Hypothalamus (tissue), 51 donors: ENCODE measurements at places on chromosomes 11 and 22.
A peak's percentile ranks its signal among the peaks of the same experiment; 100 is the strongest.

GRCh38 chr11:113396690-113397089 is 9.1 kb downstream of the ANKK1 start:
- no peak for DNase-seq

DNA sequence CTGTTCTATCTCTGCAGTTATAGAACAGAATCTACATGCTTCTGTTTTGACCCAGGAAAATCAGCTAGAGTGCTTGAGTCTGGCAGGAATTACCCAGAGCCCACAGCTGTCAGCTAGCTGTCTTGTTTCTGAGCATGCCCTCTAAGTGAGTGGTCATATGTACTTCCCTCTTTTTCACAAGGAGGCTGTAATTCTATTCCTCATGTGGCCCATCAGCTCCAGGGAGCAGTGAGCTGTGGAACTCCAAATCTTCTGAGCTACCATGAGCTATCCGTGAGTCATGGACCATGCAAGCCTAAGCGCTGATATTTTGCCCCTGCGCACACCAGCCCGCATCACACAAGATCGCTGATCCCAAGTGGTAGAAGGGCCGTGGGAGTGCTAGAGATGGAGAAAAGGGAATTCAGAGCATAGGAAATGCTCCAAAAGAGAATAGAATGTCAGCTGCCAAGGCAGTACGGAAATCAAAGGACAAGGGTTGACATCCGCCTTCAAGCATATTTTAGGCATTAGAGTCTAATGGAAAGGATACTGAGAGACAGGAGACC is 5.4 kb downstream of the FJX1 start:
- no peak for DNase-seq

- DNase-seq = no peak
Measured at GRCh38 chr22:21672107-21672629, 6.4 kb downstream of the PPIL2 start.

DNA sequence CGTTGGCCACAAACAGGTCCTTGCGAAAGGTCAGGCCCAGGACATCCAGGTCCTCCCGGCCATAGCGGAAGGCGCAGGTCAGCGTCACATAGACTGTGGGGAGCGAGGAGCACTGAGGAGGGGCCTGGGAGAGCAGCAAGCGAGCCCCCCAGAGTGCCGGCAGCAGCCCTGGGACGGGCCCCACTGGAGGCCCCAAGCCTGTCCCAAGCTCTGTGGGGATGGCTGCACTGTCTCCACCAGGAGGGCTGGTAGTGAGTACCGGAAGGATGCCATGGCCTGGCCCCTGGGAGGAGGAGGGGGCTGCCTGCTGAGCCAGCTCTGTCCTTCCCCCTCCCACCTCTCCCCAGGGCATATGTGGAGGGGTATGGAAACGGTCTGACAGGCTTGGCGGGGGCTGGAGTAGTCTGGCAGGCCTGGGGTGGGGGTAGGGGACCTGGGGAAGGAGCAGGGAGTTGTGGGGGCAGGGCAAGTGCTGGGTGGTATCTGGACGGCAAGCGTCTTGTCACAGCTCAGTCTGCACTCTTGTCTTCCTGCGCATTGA is 42.9 kb downstream of the TPBGL start:
- no peak for DNase-seq

- DNase-seq = no peak
Measured at GRCh38 chr11:133826866-133827265, 18.4 kb downstream of the SPATA19 start.

DNA sequence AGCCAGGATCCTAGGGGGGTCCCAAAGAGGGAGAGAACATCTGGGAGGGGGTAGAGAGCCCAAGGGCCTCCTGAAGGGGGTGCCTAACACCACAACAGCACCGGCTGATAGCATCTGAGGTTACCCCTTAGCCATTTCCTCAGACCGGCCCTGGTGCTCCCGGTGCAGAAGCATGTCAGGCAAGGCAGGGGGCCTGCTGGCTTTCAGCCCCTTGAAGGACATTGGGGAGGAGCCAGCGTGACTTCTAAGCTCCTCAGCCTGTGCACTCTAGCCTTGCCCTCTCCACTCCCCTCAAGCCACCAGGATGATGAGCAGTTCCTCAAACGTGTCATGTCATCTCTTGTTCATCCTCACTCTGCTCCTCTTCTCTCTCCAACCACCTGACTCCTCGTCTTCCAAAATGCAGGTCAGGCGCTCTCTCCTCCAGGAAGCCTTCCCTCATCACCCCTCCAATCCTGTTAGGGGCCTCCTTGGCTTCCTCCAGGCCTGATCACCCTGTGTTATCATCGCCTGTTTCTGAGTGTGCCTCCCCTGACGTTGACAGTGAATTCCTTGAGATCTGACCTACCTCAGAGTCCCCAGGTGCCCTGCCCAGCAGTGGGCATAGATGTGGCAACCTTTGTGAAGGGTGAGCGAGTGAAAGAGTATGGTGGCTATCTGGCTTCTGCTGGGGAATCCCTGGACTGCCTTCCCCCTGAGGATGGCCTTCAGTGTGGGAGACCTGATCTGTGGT is 6.1 kb downstream of the P2RY2 start:
- no peak for DNase-seq

GRCh38 chr11:5004424-5005274 is 10.0 kb downstream of the OR51L1 start:
- DNase-seq = no peak

DNA sequence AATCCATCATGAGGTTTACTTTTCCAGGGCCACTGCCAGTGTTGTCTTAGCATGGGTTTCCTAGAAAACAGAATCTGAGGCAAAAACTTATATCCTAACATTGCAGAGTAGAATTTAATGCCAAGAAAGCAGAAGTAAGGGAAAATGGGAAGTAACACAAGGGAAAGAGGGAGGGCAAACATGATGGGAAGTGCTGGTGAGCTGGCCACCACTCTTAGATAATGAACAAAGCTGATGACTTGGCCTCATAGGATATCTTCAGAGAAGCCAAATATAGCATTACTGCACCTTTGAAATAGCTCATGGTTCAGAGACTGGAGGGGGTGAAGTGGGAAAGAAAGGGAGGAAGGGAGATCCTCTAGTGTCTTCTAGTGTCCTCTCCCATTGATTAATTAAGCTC is 24.8 kb upstream of the CALCB start:
- DNase-seq = no peak

DNA sequence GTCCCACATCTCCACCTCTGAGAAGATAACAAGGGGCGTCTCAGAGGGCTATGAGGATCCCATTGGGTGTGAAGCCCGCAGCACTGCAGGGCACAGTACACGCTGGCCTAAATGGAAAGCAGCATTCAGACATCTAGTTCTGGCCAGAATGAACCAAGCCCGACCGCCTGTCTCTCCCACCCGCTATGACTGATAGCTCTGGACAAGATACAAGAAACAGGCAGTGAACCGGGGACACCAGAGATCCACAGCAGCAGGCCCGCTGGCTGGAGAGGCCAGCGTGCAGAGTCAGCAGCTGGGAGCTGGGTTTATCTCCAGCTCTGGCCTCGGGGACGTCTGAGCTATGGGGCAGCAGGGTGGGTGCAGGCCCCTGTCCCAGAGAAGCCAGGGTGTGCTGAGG is 9.6 kb downstream of the CERK start:
- no peak for DNase-seq

DNA sequence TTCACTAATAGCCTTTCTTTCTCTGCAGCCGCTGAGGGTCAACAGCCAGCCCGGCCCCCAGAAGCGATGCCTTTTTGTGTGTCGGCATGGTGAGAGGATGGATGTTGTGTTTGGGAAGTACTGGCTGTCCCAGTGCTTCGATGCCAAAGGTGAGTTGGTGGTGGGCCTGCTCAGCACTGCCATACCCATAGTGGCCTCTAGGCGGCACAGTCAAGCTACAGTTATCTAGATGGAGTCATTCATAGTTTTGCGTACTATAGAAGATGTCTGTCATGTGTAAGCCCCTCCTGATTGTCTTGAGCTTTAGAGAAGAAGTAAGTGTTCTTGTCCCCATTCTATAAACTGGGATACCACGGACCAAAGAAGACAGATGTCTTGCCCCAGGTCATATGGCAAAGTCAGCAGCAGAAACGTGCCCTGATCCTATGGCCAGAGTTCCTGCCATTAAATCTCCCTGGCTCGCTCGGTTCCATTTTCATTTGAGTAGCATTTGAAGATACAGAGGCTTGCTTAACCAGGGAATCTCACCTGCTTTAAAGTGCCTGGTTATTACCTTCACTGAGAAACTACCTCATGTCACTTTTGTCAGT is 42.1 kb upstream of the CRTAM start:
- DNase-seq = no peak

- no peak for DNase-seq
Measured at GRCh38 chr22:42880815-42881214, 23.7 kb upstream of the ARFGAP3 start.

DNA sequence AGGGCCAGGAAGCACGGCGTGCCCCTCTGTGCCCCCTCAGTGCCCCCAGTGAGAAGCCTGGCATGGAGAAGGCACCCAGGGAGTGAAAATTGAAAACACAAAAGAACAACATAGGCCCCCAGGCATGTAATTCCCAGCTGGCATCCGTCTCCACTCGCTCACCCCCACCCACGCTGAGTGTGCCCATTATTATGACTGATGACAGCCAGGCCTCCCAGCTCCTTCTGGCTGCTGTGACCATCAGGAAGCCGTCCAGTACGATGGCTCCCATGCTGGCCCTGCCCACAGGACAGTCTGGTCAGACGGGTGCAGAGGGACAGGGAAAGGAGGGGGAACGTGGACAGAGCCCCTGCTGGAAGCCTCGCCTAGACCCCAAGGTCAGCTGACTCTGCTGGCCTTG is 30.1 kb downstream of the ELFN2 start:
- DNase-seq = no peak

DNA sequence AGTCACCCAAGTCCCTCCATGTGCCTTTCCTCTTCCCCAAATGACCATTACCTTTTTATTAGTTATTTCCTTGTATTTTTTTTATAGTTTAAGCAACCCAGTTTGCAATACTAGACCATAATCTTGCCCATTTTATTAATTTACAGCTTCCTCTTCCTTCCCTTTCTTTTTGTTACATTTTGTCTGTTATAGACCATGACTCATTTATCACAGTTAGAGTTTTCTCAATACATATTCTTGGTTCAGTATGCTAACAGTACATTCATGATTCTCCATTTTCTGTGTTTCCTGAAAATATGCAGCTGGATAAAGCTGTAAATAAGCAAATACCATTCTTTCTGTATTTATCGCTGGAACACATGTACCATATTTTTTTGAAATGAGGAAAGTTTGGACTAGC is 376.7 kb upstream of the RAG2 start:
- no peak for DNase-seq

DNA sequence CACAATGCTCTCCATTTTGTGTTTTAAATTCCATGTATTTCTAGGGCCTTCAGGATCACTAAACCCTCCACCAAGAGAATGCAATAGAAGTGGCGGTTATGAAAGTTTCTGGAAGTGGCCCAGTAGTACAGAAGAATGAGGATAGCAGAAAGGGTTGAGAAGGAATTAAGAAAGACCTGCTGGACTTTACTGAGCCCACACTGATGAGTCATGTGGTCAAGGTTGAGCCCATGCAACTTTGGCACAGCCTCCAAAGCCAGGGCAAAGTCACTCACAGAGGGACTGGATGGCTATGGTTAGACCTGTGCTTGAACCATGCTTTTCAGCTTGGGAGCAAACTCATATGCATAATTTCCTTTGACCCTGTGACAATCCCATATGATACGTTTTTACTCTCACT is 102.9 kb upstream of the PLET1 start:
- no peak for DNase-seq

DNA sequence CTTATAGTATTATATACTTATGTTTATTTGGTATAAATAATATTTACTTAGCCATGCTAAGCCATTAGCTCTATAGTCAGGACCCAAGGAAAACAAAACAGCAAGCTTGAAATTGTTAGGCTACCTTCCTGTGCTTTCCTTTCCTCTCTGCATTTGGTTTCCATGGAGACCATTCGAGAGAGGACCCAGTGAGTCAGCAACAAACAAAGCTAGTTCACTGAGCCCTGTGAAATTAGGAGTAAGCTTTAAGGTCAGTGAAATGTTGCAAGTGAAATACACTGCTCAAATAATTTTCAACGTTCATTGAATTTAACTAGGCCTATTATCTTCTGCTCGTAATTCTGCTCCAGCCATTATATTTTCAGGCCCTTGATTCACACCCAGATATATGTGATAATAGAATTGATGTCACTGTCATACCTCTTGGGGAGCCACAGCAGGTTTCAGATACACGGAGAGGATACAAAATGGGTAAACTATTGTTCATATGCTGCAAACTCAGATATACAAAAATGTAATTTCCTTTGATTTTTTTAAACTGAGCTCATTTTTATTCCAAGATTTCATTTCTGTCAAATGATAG is 9.1 kb upstream of the OR10D3 start:
- DNase-seq = no peak

DNA sequence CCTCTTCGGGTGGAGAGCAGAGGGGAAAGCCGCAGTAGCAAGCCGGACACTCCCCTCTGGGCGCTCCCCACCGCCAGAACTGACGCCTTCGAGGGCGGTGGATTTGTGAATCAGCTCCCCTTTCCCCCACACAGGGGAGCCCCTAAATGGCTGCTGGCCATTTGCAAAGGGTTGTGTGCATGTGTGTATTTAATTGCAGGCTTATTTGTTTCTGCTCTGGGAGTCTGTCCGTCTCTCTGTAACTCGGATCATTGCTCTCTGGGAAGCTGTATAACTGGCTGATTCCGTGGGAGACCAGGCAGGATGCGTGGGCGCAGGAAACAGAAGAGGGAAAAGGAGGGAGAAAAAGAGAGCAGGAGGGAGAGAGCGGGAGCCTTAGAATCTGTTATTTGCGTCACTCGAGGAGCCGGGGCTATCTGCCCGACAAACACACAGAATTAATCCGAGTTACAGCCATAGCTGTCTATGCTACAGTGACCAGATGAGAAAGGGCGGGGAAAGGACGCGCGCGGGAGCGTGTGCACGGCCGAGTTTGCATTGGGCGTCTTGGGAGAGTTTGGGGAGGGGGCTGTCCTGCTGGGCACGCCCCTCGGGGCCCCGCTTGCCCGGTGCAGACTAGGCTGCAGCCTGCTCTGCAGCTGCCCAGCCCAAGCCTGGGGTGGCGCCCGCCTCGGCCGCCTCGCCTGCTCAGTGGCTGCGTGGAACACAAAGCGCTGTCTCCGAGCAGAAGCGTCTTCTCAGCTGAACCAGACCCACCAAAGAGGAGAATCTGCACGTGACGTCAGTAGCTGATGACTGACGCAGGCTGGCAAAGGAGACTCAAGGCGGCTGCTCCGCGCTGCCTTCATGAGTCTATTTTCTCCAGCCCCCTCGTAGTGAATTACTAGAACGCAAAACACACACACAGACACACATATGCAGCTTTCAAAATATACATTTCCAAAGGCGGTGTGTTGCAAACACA is 105.3 kb upstream of the HSD17B12 start:
- DNase-seq = peak; percentile 17
